Fibroblast of skin of right quadriceps (primary cell): ENCODE measurements at places on chromosomes 7 and 10.
A peak's percentile ranks its signal among the peaks of the same experiment; 100 is the strongest.

DNA sequence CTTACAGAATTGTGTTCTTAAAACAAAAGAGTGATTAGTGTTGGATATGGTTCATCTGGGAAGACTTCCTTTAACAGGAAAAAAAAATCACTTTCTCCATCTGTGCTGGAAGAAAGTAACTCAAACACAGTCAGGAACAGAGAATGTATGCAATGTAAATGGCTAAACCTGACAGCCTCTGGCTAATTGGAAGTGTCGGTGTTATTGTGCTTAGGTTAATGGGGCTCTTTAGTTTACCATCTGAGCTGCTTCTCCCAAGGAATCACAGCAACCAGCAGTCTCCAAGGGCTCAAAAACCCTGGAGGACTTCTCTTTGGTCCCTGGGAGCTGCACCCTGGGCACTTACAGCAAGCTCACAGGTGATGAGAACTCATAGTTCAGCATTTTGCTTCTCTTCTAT lies 724.5 kb downstream of the LRMDA start:
- DNase-seq: no peak

DNA sequence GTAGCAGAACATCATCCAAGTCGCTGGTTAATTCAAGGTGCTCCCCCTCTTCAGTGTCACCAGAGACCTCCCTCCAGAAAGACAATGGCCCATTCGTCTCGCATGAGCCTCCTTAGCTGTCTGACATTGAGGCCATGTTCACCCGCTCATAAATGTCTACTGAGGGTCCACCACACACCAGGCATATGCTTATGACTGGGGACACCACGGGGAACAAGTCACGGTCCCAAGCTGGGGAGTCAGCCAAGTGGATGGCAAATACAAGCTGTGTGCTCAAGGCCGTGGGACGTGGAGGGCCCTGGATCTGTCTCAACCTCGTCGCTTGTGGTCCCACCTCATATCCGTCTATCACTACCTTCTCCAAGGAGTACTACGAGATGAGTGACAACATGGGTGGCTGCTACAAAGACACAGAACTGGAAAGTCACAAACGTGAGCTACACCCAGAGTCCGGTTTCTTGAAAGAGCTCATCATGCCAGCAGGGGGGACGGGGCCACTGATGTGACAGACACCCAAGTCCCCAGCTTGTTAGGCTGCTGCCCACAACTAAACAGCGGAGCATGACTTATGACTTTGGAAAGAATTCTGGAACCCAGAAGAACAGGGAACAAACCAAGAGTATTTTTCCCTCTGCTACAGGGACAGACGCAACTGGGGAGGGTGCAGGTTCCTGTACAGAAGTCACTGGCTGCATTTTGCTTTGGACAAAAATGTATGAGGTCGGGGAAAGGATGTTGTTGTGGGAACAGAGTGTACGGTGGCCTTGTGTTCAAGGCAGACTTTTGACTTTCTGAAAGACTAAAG lies 189.6 kb downstream of the COBL start:
- no peak for DNase-seq

- no peak for DNase-seq
Observed at GRCh38 chr10:82961864-82962263, 1086.9 kb downstream of the NRG3 start.

GRCh38 chr7:12322284-12322902 lies 81.3 kb downstream of the VWDE start:
- DNase-seq: peak; percentile 8

GRCh38 chr10:111801841-111802240 lies 381.7 kb downstream of the GPAM start:
- DNase-seq: no peak

DNA sequence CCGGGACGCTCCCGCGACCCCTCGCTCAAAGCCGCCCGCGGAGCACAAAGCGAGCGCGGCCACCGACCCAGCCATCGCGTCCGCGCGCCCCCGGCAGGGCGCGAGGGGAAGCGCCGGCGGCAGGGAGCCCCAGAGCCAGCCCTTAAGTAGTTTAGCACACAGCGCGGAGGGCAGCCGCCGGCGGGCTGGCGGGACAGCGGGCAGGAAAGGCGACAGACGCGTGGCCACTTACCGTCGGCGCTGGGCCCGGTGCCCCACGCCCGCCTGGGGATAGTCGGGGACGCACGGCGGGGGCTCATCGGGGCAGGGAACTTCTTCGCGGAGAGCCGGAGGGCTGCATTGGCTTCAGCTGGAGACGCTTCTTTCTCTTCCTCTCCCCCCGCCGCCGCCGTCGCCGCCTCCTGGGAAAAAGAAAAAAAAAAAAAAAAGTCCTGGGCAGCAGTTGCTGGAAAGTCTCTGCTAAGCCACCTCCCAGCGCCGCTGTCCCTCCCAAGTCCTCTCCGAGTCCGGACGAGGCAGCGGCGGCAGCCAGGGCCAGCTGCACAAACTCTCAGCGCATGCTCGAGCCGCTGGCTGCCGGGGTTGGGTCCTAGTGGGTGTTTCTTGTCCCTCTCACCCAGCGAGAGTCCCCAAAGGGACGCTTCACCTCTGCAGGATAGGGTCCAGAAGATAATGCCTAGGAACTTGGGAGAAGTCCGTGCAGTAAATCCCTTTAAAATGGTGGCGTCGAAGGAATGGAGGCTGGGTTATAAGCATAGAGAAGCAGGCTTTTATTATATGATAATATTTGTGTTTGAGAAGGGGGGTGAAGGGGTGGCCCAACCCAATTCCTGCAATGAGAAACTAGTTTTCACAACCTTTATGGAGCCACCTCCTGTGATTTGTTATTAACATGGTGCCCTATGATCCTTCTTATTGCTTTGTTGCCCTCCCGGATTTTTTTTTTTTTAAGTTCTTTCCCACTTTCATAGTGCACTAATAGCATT lies at the start of gene TSPAN12:
Gene TSPAN12 (minus strand): TSS at position 557 of the 986 bp plus-strand sequence. CDS start 1,381 bp downstream, outside the sequence.
- peak; percentile 62 for DNase-seq

DNA sequence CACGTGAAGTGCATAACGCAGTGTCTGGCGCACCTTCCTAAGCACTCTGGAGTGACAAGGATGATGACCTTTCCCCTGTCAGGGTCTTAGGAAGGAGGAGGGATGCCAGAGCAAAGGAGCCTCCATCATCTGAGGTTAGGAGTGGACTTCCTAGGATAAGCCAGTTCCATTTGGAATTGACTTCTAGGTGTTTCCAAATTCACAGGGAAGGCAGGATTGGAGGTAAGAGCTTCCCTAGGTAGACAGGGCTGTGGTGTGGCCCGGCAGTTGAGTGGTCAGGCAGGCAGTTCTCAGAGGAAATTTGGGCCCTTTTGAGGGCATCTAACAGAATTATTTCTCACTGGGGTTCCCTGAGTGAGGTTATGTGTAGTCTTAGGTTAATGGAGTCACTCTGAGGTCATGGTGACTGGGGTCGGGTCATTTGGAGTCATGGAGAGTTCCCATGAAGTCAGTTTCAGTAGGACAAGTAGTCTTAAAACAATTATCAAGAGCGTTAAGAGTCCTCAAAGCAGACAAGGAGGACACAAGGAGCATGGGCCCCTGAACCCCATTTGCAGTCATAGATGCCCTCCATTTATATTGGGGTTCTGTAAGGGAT lies 8.2 kb downstream of the PPIF start:
- no peak for DNase-seq

GRCh38 chr7:140640727-140641523 lies at the start of gene DENND2A:
Gene DENND2A (minus strand): TSS chr7:140640813. CDS start chr7:140602397, 38,416 bp downstream.
- peak; percentile 58 for DNase-seq

DNA sequence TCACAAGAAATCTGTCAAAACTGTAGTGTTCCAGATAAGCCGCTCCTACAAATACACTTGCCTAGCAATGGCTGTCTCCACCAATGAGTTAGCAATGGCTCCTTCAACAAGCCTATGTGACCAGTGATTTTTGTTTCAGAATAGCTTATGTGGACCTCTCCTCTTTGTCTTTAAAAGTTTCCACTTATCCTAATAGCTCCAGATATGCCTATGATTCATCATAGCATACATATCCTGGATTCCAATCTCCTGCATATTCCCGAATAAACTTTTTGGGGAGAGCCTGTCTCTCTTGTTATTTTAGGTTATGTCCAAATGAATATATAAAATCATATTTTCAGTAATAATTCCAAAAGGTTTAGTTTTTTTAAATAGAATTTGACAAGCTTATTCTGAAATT lies 510.6 kb downstream of the ARL4A start:
- DNase-seq: no peak

GRCh38 chr10:100823194-100823593 lies 77.8 kb downstream of the PAX2 start:
- no peak for DNase-seq

DNA sequence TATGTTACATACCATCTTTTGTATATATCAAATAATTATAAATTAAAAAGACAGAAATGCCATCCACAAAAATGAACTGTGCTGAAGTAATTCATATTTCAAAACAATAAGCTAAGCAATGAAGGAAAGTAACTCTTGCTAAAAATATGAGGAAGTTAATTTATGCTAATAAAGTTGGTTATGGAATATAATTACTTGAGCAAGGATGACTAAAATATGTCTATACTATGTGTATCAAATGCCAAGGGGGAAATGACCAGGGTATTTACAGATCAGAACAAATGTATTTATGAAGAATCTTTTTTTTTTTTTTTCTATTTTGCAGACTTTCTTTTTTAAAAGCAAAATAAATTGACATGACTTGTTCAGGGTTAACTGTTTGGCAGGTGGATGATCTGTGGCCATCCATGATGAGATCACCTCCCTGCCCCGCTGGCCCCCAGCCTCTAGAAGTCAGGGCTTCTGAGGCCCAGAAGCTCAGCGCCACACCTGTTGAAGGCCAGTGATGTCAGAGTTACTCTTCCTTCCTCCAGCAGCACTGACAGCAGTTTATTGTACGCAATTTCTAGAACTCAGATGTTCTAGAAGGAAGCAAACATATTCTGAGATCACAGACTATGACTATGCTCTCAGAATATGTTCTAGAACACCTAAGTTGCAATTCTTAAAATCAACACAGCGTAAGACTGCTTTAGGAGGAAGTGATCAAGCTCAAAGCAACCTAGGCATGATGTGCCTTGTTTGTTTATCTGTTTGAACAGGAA lies 196.1 kb upstream of the KLF14 start:
- no peak for DNase-seq

DNA sequence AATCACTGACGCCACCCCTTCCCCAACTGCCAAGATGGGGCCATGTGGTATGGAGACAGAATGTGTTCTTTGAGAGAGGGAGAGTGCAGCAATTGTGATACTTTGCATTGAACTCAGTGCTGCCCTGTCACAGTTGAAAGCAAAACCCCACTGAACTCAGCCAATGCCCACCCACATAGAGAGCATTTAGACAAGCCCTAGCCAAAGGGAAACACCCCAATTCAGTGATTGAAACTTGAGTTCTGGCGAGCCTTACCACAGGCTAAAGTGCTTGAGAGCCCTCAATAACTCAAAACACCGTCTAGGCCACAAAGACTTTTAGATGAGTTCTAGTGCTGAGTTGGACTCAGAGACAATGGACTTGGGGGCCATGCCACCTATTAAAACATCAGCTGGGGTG lies 751.9 kb upstream of the POT1 start:
- DNase-seq: no peak

GRCh38 chr7:137269240-137269639 lies 74.3 kb downstream of the PTN start:
- no peak for DNase-seq

GRCh38 chr7:124171068-124171467 lies 138.2 kb upstream of the TMEM229A start:
- no peak for DNase-seq

- DNase-seq: no peak
Observed at GRCh38 chr7:69967689-69968450, 369.6 kb downstream of the AUTS2 start.
